ENCODE measurements at places on chromosomes 5 and 9.

DNA sequence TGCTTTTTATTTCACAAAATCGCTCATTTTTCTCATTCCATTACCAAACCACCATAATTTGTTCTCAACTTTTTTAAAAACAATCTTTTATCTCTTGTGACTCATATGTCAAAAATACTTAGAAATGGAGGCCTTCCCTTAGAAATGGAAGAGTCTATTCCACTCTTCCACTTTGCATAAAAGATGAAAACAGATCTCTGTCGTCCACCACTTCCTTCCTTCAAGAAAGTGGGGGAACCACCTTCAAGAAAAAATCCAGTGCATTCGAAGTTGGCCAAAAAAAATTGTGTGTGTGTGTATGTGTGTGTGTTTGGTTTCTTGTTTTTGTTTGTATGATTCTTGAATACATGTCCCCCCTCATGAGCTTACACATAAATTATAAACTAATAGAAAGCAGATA lies 628.8 kb upstream of the DMAC1 start:
- DNase-seq = no peak

GRCh38 chr5:35854248-35854647 lies 2.4 kb upstream of the IL7R start:
- no peak for DNase-seq

- no peak for DNase-seq
Measured at GRCh38 chr9:5895782-5896181, 5.1 kb downstream of the MLANA start.

DNA sequence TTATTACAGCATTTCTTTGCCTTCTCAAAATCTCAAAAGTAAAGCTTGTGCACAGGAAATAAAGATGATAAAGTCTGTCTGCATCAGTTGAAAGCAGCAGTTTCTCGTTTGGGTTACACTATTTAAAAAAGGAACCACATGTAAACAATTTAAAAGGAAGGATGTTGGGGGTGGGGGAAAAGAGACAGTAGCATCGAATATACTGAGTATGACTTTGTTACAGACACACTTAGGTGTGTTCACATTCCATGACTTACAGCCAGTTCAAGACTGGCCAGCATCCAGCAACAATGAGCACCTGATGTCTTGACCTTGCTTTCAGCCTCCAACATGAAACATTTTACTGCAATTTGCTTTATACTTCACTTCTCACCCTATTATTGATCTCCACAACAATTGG lies 8.7 kb downstream of the GAPT start:
- DNase-seq = no peak

DNA sequence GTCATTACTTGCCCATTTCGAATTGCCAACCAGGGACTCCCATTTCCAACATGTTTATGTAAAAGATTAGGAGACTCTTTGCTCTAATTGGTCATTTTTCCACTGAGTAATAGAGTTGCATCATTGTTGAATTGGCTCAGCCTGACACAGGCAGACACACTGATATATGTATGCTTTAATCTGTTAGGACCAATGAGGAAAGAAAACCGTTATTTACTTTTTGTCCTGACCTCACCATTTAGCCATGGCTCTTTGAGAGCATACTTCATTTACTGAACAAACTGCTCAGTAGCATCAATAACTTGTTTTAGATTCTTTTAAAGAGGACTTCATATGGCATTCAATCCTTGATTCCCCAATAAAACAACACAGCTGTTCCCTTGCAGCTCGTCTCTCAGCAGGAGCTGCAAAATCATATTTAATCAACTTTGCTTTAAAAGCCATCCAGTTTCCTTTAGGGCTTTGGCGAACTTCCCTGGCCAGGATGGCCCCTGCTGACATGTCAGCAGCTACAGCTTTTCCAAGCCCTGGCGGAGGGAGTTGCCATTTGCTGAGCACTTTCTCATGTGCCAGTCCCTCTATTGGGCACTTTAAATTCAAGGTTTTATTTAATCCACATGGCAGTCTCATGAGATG lies 251.5 kb upstream of the TNC start:
- no peak for DNase-seq

GRCh38 chr5:119332208-119332607 lies 23.6 kb upstream of the TNFAIP8 start:
- DNase-seq = no peak

GRCh38 chr9:16796304-16796825 lies 74.1 kb downstream of the BNC2 start:
- DNase-seq = no peak

DNA sequence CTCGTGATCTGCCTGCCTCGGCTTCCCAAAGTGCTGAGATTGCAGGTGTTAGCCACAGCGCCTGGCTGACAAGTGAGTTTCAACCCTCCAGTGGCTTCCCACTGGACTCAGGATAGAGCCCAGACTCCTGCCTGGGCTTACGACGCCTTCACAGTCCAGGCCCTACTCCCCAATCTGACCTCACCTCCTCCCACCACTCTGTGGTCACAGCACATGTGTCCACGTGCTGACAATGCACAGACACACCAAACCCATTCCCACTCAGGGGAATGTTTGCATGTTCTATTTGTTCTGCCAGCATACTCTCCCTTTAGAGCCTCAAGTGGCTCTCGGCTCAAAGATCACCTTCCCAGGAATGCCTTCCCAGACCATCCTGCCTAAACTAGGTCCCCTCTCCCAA lies 31.1 kb upstream of the TRIM14 start:
- DNase-seq = no peak

- DNase-seq = peak; percentile 85
Measured at GRCh38 chr5:141869514-141869913, 8.7 kb downstream of the PCDH1 start.

DNA sequence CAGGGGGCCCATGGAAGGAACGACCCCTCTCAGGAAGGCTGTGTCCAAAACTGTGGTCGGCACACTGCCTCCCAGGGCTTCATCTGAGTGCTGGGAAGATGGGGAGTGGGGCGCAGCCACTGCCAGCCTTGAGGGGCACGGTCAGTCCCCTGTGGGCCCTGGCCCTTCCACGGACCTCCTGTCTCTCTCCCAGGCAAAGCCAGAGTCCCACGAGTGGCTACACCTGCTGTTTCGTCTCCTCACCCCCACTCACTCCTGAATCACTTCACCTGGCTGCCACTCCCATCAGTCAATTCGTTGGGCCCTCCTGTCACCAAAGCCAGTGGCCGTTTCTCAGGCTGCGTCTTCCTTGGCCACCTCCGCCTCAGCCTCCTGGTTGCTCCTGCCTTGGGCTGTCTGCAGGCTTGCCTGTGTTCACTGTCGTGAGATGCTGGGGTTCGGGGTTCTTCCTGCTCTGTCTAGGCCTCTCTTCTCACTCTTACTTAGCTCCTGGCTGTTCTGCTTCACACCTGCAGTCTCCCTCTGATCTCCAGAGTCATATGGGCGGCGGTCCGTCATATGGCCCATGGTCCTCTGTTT lies 58.8 kb upstream of the RNF130 start:
- no peak for DNase-seq

DNA sequence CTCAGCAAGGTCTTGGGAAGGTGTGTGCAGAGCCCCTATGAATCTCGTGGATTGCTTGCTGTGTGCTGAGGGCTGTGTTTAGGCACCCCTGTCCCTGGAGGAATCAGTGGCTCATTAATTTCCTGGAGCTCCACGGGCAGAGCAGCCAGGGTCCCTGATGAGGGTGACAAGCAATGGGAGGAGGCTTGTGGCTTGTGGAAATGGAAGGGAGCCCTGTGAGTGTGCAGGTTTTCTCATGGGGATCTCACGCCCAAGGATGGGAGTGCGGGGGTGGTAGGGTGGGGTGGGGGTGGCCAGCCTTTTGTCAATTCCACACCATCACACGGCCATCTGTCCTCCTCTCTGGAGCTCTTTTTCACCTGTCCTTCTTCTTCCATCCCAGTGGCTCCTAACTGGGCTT lies 25.3 kb downstream of the PHF2 start:
- no peak for DNase-seq

DNA sequence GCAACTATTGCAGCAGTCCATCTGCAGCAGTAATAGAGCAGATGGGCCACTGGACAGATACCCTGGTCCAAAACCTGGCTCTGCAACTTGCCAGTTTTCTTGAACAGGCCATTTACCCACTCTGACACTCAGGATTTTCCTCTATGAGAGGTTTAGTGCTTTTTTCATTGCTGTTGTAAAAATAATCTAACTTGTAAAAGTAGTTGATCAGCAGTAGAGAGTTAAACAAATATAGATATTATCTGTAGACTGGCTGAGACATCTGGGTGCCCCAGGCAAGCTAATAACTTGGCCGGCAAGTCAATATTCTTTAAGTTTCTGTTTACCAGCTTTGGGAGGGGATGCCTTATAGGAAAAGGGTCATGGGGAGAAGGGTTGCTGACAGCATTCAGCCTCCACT lies 4.1 kb downstream of the DAPK1 start:
- DNase-seq = no peak

- DNase-seq = no peak
Measured at GRCh38 chr9:136354592-136355085, 8.9 kb downstream of the DNLZ start.

GRCh38 chr9:34732478-34732877 lies 22.5 kb upstream of the CCL21 start:
- no peak for DNase-seq

GRCh38 chr5:178765753-178766300 lies 35.4 kb upstream of the ZNF354A start:
- DNase-seq = peak; percentile 29

DNA sequence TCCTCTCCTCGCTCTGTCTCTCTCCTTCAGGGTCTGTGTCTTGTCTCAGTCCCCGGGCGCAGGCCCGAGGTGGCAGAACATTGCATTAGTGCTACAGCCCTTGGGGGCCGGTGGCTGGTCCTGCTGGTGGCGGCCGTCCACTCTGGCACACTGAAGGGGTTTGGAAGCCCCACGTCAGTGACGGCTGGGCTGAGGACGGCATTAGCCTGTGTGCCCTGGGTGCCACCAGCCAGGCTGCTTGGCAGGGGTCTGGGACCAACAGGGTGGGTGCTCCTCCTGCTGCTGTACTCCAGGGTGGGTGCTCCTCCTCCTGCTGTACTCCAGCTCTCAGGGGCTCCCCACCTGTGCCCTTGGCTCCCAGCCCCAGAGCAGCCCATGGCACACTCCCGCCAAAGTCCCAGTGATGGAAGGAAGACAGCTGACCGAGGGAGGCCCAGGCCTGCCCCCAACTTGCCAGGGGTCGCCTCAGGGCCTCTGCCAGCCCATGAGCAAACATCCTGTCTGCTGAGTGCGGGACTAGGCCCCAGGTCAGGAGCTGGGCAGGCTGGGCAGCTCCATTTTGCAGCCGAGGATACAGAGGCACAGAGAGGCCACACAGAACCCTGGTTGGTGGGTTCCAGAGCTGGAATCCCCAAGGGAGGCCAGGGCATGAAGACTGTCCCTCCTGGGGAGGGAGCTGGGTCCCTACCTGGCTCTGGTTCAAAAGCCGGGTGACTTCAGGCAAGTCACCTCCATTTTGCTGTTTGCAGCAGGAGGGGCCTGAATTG lies 27.3 kb downstream of the SARDH start:
- DNase-seq = no peak

- DNase-seq = no peak
Measured at GRCh38 chr9:123364241-123364824, 8.3 kb downstream of the CRB2 start.

GRCh38 chr5:37121465-37121864 lies 127.7 kb downstream of the CPLANE1 start:
- DNase-seq = no peak

DNA sequence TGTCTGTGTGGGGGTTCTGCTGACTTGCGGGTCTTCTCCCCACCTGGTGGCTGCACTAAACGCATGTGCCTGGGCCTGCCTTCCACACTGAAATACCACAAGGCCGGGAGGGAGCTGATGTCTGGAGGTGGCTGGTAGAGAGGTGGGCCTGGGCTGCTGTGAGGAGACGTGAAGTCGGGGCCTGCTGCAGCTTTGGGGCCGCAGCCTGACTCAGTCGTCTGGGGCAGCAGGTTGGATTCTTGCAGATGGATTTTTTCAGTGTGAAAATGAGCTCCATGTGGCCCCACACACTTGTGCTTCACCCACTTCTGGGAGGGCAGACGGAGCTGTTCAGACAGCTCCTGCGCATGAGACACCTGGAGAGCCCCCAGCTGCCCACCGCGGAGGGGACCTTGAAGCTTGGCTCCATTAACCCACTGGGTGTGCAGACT lies 29.3 kb downstream of the COL5A1 start:
- DNase-seq = no peak

DNA sequence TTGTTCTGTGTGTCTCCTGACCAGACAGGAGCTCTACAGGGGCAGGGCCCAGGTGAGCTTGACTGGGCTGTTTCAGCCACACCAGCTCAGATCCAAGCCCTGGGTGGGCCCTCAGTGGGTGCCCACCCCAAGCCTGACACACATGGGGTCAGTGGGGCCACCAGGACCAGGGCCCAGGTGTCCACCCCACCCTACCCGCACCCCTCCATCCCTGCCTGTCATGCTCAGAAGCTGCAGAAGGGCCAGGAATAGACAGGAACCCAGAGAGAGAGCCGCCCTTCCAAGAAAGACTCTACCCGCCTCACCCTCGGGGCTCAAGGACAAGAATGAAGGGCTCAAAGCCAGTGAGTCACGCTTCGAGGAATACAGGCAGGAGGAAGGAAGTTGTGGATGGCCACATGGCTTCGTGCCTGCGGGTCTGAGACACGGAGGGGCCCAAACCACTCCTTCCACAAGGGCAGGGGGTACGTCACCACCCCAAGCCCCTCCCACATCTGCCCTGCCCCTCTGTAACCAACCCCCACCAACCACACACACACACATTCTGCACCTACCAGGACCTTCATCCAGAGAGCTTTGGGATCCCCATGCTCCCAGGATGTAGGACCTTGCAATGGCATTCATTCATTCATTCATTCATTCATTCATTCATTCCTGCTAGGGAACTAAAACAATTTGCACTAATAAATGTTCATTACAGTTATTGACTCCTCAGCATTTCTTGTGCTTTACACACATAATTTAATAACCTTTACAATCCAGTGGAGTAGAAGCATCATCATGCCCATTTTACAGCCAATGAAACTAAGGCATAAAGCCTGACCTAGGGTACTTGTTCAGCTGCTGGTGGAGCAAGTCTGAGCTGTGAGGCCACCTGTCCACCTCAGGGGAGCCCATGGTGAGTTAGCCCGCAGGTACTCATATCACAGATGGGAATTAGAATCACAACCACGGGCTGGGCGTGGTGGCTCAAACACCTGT lies 55.9 kb upstream of the STXBP1 start:
- DNase-seq = no peak

- no peak for DNase-seq
Measured at GRCh38 chr9:81877047-81877446, 51.2 kb upstream of the SPATA31D4 start.

DNA sequence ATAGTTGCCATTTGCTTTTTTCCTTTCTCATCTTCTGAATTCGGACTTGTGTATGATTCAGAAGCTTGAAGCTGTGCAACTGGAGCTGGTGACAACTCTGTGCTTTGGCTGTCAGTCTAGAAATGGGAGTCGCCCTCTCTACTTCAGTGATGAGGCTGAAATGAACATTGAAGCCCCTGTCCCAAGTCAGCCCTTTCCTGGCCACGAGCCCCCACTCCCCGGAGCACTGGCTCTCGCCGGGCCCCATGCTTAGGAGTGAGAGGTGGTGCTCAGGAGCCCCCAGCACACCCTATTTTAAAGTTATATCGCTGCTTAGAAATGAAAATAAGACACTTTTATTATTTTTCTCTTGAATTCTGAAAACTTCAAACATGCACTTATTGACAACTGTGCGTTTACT lies 66.0 kb downstream of the PSMB7 start:
- DNase-seq = no peak

Data from epithelial cell of prostate (primary cell).